Stimulated activated CD8-positive, alpha-beta memory T cell treated with anti-CD3 and anti-CD28 coated beads, Interleukin-15, amount 100 ng/mL, for 24 hours (primary cell): ENCODE measurements at places on chromosomes 2 and 18.

- DNase-seq, result no peak
Observed at GRCh38 chr2:132497591-132497990, 81.0 kb downstream of the GPR39 start.

- DNase-seq, result no peak
Observed at GRCh38 chr2:113012436-113013335, 7.4 kb downstream of the IL36A start.

DNA sequence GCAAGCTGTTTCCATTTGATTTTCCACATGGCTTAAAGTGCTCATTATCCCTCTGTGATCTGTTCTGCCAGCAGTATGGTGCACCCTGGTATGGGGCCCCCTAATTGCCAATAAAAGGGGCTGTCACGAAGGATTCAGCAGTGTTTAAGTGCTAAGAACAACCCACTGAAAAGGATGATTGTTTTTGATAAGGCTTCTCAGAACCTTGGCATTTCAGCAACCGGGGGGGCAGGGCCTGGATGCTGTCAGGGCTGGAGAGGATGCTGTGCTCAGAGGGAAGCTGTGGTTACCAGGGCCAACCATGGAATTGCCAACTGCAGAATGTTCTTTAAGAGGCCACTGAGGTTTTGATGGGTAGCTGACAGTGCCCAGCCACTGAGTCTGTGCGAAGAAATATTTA, 117.8 kb downstream of the CTIF start:
- no peak for DNase-seq

DNA sequence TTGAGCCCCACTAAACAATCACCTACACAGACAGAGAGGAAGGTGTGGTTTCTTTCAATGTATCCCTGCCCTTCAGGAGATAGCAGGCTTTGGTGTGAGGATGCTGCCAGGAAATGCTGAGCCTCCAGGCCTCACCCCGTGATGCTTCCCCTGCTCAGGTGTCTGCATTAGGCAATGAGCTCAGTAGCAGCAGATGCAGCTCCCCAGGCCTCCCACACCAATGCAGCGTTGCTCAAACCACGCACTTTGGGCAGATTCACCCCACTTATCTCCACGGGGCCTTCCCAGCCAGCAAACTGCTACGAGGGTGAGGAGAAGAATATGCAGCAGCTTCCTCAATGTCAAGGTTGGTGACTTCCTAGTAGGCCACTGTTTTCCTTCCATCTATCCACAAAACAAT, 229.3 kb upstream of the PXDN start:
- no peak for DNase-seq

DNA sequence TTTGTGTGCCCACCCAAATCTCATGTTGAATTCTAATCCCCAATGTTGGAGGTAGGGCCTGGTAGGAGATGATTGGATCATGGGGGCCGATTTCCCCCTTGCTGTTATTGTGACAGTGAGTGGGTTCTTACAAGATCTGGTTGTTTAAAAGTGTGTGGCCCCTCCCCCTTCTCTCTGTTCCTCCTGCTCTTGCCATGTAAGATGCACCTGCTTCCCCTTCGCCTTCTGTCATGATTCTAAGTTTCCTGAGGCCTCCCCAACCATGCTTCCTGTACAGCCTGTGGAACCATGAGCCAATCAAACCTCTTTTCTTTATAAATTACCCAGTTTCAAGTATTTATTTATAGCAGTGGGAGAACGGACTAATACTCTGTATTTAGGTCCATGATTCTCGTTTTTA, 588.1 kb downstream of the DCDC2C start:
- no peak for DNase-seq

GRCh38 chr2:154402213-154402612, 296.3 kb upstream of the KCNJ3 start:
- no peak for DNase-seq

DNA sequence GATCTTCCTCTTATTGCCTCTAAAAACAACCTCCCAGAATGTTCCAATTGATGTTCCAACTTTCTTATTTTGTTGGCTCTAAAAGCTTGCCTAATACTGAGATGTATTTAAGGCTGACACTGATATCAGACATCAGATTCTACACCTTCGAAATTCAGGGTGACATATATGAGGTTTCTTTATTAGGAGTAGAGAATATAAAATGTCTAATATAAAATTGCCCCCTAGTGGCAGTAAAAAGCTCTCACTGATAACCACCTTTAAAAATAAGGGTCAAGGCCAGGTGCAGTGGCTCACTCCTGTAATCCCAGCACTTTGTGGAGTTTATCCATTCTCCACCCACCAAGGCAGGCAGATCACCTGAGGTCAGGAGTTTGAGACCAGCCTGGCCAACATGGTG, 789.7 kb upstream of the SLC39A10 start:
- no peak for DNase-seq

DNA sequence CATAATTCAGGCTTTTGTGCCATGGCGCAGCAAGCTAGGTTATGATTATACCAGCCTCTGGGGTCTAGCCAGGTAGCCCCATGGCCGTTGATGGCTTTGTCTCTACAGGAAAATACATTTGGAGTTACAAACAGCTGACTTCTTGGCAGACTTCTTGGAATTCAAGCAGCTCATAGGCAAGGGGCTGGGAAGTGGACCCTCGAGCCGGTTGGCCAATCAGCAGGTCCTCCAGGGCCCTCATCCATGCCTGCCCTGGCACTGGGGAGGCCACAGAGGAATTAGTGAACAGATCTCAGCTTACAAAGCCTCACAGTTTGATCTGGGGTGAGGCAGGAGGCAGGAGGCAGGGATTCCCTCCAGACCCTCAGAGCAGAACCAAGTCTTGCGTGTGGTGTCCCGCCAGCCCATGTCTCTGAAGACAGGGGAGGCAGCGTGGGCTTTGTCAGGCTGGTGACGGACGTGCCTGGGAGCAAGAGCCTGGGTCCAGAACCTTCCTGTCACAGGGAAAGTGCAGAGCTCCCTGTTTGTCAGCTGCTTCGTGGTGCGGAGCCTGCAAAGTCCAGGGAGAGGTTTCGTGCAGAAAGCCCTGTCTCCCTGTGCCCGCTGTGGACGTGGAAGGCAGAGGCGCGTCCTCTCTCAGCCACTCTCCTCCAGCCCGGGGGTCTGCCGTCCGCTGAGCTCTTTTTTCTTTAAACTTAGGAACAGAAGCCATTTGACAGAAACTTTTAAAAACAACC, 131.7 kb downstream of the KLHL29 start:
- no peak for DNase-seq

- DNase-seq, result no peak
Observed at GRCh38 chr18:48623468-48624235, 84.8 kb downstream of the CTIF start.

DNA sequence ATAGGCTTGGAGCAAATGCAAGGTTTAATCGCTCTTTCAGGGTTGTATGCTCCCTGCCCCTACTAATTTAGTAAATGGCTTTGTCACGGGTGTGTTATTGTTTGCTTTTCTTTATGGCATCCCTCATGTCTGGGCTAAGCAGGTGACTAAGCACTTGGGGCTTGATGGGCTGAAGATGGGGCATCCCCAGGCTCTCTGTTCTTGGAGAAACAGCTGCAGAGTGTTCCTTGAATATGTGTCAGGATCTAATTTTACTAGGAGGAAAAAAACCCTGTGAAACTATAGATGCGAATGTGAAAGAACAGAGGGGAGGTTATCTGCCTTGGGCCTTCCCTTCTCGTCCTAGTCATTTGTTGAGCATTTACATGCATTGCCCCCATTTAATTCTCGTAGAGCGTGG, 94.7 kb upstream of the TAF1B start:
- no peak for DNase-seq

GRCh38 chr2:59888015-59888414, 665.4 kb downstream of the BCL11A start:
- no peak for DNase-seq

DNA sequence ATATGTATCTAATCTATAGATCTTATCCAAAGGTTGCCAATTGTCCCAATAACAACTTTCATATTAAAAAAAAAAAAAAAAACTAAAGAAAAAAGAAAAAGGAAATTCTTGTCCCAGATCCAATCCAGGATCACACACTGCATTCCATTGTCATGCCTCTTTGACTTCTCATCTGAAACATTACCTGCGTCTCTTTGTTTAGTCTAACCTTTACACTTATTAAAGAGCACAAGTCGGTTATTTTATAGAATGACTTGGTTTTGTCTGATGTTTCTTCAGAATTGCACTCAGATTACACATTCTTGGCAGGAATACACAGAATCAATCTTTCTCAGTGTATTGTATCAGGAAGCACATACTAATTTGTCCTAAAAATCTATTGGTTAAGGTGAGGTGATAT, 392.5 kb upstream of the KLHL29 start:
- no peak for DNase-seq

GRCh38 chr2:235580426-235581157, 86.7 kb downstream of the AGAP1 start:
- DNase-seq, result no peak

DNA sequence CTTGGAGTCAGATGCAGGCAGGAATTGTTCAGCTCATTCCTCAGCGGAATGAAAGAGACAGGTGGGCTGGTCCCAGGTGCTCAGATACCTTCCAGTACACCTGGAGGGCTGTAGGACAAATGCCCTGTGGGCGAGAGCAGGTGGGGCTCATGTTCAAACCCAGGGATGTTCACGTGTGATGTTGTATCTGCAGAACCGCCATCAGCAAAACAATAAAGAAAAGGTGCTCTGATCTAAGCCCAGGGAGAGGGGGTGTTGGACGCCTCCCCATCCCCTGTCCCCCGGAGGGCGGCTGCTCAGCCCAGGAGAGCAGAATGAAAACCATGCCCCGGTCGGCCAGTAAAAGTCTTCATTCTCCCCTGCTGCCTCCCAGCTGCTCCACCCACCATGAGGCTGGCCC, 197.4 kb downstream of the HAUS1 start:
- DNase-seq, result no peak

GRCh38 chr18:3132700-3133099, 87.1 kb downstream of the MYOM1 start:
- no peak for DNase-seq

- peak; percentile 47 for DNase-seq
Observed at GRCh38 chr2:231900486-231900942, 25.7 kb downstream of the NPPC start.

DNA sequence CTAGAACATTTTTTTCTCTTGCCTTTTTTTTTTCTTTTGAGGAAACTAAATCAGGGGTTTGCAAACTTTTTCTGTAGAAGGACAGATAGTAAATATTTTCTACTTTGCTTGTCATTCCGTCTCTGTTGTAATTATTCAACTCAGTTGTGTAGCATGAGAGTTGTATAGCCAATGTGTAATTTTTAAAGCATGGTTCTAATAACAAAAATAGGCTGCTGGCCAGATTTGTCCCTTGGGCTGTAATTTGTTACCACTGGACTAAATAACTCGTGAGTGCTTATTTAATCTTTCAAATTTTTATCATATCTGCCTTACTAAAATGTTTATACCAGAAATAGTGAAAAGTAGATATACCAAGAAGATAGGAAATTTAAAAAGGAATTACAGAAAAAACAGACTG, 43.0 kb downstream of the CCDC148 start:
- DNase-seq, result no peak

DNA sequence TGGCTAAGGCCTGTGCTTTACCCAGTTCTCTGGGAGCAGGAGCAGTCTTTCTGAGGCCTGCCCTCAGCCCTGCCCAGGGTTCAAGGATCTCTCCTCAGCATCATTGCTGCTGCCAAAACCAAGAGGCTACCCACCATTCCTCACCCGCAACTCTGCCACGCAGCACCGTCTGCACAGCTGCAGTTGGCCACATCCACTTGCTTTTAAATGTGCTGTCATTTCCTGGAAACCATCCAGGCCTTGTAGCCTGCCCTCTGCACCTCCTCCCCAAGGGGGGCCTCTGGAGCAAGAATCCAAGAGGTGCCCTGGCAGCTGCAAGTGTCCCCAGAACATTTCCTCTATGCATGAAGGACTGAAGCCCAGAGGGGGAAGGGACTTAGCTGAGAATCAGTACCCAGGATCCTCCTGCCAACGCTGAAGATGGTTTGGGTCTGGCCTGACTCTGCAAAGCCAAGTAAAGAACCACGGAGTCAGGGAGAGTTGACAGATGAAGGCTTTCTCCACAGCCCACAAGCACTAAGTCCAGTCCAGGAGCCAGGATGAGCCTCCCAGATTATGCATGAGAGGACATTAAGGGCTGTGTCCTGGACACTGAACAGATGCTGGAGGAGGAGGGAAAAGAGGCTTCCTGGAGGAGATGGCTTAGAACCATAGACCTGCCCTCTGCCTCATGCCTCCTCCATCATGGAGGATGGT, 14.9 kb downstream of the EMX1 start:
- DNase-seq, result no peak

- no peak for DNase-seq
Observed at GRCh38 chr2:161104054-161104553, 56.1 kb upstream of the TANK start.

GRCh38 chr2:217387776-217388387, 528.0 kb upstream of the TNP1 start:
- no peak for DNase-seq

DNA sequence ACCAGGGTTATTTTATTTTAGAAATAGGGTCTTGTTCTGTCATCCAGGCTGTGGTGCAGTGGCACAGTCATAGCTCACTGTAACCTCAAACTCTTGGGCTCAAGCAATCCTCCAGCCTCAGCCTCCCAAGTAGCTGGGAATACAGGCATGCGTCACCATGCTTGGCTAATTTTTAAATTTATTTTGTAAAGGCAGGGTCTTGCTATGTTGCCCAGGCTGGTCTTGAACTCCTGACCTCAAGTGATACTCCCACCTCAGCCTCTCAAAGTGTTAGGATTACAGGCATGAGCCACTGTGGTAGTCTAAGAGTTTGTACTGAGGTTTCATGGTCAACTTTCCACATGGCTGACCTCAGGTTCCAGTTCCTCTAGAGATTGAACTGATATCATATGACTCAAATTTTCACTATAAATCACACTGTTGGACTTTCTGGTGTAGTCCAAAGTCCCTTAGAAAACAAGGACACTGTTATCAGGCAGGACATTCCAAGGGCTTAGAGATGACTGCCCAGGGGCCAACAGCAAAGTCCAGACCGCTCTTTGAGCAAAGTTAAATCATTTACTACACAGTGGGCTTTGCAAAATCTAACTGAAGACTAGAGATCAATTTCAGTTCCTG, 82.0 kb upstream of the MEX3C start:
- no peak for DNase-seq

- DNase-seq, result no peak
Observed at GRCh38 chr2:157868993-157869392, 7.1 kb downstream of the ACVR1 start.

- no peak for DNase-seq
Observed at GRCh38 chr2:165536851-165537499, 67.5 kb downstream of the CSRNP3 start.

DNA sequence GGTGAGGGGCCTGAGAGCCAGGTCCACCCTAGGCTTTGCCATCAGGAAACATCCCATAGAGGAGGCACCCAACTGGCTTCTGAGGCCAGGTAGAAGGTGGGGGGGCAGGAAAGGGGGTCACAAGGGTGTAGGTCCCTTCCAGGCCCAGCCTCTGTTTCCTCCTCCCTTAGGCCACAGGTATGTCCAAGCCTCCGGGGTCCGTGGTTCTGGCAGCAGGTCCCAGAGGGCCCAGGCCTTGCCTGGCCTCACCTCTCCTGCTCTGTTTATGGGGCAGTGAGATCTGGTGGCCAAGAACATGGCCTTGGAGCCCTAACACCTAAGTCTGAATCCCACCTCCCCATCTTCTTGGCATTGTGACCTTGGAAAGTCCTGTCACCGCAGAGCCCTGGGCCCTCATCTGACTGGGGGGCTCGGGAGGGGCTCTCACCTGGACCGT, 21.6 kb upstream of the GPR17 start:
- no peak for DNase-seq
